ENCODE measurements at places on chromosomes 12 and 14.

DNA sequence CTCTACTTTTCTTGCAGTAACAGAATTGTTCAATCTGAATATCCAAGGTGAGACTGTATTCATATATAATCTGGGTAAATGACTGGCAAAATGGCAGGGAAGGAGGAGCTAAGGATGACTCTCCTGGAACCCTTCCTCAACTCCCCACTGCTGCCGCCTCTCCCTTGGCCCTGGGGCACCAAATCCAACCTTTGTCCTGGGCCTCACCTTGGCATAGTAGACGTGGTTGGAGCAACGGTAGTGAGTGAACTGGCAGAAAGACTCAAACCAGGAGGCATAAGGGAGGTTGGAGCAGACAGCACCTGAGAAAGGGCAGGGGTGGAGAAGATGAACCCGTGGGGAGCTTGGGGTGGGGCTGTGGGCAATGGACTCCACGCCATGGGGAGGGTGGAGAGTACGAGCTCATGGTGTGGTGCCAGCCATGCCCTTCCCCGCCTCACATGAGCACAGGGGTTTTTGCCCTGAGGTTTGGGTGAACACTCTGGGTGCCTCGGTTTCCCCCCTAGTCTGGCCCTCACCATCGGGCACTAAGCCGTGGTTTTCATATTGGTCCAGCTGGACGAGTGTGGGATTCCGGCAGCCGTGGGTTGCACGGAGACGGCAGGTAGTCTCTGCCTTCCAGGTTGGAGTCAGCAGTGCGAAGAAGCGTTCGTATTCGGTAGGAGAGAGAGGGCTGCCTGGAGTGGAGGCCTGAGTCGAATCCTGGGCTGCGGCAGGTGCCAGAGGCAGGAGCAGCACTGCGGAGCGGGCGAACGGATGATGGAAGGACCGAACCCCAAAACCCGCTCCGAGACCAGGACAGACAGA, 753 bp downstream of the ACRBP start:
- no peak for DNase-seq

DNA sequence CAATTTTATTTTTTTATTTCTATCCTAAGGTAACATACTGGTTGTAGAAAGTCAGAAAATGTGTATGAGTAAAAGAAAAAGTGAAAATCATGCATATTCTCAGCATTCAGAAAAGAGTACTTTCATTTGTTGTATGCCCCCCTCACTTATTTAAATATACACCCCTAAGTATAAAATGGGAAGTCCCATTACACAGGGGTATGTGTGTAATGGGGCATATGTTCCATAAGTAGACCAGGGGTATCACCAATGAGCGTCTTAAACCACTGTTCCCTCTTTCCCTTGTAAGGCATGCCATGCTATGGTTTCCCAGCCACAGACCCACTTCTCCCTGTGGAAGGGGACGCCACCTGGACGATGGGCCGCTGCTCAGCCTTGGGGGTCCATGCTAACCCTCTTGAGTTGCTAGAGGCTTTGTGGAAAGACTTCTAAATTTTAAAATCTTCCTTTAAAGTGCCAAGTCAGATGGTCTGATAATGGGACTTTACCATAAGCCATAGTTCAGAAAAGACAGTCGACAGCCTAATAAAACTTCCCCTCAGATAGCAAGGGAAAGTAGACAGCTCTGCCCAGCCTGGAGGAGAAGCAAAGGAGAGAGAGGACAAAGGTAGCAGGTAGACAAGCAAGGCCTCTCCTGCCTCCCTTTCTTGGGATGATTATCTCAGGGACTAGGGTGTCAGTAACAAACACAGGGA, 118.2 kb downstream of the ZFP36L1 start:
- DNase-seq = no peak

DNA sequence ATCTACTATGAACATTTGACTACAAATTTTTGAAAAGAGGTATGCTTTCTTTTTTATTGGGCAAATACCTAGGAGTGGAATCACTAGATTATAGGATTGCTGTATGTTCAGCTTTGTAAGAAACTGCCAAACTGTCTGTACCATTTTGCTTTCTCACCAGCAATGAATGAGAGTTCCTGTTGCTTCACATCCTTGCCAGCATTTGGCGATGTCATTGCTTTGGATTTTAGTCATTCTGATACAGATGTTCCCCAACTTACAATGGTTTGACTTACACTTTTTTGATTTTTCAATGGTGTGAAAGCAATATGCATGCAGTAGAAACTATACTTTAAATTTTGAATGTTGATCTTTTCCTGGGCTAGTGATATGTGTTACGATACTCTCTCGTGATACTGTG, 328.7 kb downstream of the RAD51B start:
- DNase-seq = no peak

- DNase-seq = no peak
Observed at GRCh38 chr14:91373591-91374254, 43.9 kb downstream of the CCDC88C start.

GRCh38 chr14:23186913-23187654, 3.6 kb upstream of the SLC7A8 start:
- DNase-seq = peak; percentile 43

DNA sequence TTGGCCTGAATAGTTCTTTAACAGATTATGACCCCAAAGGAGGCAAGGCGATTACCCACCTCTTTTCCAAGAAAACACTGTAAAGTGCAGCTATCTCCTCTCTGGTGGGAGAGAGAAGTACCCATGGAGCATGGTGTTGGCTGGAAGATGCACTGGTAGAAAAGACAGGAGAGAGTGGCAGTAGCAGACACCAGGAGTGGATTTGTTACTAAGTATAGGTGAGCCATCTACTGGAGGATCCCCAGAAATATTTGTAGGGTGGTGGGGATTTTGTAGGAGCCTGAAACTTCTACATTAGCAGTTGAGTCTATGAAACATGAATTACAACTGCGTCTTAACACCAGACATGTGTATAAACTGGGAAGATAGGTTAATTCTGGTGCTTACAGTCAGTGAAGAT, 148.0 kb downstream of the SLC38A4 start:
- DNase-seq = no peak

DNA sequence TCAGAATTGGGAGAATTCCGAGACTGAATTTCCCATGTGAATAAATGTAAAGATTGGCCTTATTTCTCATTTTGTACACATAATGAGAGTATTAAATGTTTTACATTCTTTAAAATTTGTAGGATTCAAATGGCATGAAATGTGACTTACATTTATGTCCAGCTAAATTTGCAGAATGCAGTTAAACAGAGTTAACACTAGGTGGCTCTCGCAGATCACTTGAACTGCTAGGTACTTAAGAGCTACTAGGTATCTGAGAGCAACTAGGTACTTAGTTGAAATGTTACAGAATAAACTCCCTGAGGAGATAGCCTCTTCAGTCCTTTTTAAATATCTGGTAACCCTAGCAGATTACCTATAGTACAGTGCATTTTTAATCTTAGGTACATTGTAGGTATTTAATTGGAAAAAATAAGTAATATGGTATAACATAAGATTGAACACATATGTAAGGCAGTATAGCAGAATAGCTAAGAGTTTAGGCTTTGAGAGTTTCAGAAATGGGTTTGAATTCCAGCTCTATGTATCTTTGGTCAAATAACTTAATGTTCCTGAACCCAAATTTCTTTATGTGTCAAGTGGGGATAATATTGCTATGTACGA, 73.8 kb downstream of the KIAA0586 start:
- peak; percentile 65 for DNase-seq

GRCh38 chr12:113933201-113933786, 32.8 kb downstream of the RBM19 start:
- DNase-seq = peak; percentile 10

GRCh38 chr12:82994117-82994516, 307.4 kb downstream of the TMTC2 start:
- DNase-seq = no peak

DNA sequence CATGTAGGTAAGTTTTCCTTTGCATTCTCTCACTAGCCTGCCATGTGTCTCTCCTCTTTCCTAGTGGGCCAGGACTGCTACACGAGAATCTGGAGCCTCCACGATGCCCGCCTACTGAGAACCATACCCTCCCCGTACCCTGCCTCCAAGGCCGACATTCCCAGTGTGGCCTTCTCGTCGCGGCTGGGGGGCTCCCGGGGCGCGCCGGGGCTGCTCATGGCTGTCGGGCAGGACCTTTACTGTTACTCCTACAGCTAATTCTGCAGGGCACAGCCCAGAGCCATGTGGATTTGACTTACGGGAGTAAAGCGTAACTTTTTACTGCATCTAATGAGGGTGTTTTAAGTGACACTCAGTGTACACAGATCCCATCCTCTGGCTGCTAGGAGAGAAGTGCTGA, 32.3 kb downstream of the DCAF4 start:
- DNase-seq = no peak

DNA sequence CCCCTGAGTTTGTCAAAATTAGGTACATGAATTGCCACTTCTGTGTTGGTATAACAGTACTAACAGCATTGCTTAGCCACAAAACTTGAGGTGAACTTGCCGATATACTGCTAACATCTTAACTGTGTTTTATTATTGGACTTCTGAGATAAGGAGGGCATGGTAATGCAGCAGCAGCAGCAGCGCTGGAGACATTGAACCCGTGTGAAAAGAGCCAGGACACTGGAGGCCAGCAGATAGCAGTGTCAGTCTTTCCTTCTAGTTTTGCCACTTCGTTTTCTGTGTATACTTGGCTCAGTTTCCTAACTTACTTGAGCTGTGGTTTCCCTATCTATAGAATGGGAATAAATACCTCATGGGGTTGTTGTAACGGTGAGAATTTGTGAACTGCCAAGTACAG, 82.7 kb downstream of the KTN1 start:
- DNase-seq = peak; percentile 36

DNA sequence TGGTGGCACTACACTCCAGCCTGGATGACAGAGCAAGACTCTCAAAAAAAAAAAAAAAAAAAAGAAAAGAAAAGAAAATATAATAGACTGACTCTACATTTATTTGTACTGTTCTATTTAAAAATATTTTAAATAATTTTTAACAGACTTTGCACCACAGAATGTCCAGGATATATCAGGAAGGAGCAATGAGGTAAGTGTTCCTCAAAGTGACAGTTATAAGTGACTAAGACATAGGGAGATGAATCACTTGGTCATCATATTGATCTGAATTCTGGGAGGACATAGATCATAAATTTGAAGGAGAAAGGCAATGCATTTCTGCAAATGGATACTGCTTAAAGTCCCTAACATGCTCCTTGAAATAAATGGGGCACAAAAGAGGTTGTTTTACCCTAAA, 221.5 kb downstream of the KCNC2 start:
- DNase-seq = no peak

Data from hematopoietic multipotent progenitor cell treated with erythropoietin and hydrocortisone succinate and interleukin-3 and kit ligand, for 17 days (in vitro differentiated cells).